ENCODE measurements at places on chromosomes 1 and 21.
A peak's percentile ranks its signal among the peaks of the same experiment; 100 is the strongest.

GRCh38 chr21:26099610-26100219, 70.9 kb downstream of the APP start:
- no peak for DNase-seq

DNA sequence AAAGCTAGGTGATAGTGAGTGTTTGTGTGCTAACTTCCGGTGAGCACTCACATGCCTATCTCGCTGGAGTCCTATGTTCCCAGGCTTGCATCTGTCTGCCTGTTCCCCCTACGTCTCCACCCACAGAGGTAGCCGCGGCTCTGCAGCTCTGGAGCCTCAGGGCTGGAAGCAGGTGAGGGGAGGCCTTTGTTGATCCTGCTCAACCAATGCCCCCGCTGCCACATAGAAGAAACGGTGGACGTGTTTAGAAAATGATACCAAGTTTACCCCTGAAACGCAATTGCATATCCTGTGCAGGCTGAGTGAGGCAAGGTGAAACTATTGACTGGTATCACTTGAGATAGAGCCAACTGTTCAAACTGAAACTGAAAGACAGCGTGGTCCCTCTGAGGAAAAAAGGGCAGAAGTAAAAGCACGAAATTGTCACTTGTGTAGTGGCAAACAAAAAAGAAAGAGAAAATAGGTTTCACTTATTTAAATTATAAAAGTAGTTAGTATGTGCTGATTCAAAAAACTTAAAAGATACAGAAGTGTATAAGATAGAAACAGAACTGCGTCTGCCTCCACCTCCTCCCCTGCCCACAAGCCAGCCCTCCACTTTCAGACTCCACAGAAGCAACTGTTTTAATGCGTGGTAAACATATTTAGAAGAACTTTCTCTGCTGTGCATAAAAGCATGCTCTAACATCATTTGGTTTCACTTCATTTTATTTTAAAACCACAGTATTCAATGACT, 38.6 kb upstream of the ETS2 start:
- peak; percentile 77 for DNase-seq

DNA sequence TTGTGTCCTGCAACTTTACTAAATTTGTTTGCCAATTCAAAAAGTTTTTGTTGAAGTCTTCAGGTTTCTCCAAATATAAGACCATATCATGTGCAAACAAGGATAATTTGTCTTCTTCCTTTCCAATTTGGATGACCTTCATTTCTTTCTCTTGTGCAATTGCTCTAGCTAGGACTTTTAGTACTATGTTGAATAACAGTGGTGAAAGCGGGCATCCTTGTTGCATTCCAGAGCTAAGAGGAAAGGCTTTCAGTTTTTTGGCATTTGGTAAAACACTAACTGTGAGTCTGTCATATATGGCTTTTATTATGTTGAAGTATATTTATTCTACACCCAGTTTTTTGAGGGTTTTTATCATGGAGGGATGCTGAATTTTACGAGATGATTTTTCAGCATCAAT, 630.0 kb upstream of the ADGRL2 start:
- no peak for DNase-seq

- peak; percentile 59 for DNase-seq
These were observed at the start of gene SAMD11 for GRCh38 chr1:923131-923990. SAMD11 (plus strand) TSS chr1:923923; CDS start chr1:924432, 509 bp downstream.

DNA sequence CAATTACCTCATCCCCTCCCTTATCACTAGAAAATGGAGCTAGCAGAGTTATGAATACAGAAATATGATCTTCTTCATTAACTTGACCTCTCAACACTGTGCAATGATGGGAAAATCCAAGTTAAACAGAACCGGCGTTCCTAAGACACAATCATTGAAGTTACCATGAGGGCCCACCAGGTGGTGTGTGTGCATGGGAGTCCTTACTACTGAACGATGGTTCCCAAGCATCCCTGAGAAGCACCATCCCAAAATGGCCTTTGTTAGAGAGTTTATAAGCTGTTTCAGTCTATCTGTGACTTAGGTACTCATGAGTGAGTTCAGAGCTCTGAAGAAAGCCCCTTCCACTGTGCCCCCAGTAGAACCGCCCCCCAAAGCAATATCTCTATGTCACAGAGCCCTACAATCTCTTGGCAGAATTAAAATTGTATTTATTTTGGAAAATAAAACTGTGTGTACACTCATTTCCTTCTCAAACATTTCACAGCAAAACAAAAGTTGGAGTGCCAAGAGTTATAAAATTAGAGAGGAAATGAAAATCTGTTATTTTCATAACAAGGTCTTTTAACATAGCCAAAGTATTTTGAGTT, 56.8 kb downstream of the PLD5 start:
- peak; percentile 2 for DNase-seq

Measured in naive thymus-derived CD4-positive, alpha-beta T cell (primary cell).